GM04503 (cell line): ENCODE measurements at places on chromosomes 2 and 18.

DNA sequence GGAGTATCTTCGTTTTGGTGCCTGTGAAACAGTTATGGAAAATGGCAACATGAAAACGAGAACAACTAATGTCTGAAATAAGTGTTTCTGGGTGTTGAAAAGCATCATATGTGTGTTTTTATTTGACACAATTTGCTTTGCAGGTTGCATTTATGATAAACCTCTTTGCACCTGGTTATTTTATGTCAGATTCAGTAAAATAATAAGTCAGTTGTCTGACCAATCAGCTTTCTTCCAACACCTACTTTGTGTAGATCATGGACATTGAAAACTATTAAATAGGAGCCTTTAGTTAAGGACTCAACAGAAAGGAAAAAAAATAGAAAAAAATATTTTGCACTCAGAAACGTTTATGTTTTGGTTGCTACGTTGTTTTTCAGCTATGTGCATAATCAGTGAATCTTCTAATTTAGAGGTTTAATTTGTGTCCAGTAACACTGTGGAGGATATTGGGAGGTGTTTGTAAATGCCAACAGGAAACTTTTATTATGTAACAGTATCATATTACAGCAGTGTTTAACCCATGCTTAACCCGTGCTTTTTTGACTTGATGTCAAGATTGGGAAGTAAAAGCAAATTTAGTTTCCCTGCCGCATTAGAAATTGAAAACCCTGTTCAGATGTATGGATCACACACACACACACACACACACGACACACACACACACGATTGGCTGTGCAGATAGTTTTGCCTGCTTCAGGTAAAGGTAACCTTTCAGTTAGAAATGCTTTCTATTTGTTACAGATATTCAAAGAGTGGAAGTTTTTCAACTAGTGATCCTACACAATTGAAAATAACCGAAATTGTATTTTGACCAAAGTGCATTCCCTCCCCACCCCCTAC, 2.6 kb downstream of the PKP4 start:
- DNase-seq, result no peak

DNA sequence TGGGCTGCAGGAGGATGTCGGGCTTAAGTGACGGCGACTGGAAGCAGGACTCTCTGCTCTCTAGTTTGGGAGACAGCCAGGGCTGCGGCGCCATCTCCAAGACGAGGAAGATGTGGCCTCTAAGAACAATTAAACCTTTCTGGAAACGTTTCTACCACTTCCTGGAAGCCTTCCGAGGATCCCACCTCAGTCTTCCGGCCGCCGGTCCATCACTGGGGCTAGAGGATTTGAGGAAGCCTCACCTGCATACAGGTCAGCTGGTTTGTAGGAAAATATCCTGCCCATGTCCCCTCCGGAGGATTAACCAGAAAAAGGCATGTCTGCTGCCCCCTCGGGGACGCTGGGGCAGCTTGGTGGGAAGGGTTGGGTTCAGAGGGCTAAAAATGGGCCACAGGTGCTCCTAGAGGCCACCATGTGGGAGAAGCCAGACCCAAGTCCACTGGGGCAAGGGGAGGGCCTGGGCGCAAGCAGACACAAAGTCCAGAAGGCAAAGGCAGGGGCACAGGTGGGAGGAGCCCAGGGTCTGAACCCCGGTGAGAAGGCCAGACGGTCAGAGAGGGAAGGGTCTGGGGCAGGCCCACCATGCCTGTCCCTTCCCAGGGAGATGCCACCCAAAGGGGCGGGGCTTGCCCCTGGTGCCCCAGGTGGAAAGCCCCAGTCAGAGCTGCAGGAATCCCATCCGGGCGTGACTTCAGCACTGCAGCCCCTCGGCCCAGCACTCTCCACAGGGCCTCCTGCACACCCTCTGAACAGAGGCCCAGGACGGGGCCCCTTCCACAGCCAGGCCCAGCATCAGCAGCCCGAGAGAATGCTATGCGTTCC, 82.2 kb upstream of the ID2 start:
- no peak for DNase-seq

GRCh38 chr2:11967946-11968465, 221.6 kb downstream of the LPIN1 start:
- DNase-seq, result peak; percentile 18

DNA sequence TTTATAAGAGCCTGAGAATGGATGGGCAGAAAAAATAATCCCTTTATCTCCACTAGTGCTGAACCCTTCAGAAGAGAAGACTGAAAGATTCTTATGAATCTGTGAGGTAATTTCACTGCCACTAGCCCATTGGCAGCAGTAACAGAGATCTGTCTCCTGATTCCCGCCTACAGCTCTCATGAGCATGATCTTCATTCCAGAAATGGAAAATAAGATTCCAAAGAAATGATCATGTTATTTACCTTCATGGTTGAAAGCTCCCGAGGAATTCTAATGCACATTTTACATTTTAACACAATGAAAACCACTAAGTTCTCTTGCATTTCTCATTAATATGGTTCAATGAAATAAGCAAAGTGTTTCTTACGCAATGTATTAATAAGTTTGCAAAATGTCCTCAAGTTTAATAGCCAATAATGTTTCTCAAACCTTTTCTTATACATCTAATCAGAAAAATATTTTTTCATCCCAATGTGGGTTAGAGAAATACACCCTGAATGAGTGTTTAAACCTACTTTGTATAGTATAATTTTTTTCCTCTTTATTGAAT, 905.6 kb downstream of the TMEM182 start:
- no peak for DNase-seq

DNA sequence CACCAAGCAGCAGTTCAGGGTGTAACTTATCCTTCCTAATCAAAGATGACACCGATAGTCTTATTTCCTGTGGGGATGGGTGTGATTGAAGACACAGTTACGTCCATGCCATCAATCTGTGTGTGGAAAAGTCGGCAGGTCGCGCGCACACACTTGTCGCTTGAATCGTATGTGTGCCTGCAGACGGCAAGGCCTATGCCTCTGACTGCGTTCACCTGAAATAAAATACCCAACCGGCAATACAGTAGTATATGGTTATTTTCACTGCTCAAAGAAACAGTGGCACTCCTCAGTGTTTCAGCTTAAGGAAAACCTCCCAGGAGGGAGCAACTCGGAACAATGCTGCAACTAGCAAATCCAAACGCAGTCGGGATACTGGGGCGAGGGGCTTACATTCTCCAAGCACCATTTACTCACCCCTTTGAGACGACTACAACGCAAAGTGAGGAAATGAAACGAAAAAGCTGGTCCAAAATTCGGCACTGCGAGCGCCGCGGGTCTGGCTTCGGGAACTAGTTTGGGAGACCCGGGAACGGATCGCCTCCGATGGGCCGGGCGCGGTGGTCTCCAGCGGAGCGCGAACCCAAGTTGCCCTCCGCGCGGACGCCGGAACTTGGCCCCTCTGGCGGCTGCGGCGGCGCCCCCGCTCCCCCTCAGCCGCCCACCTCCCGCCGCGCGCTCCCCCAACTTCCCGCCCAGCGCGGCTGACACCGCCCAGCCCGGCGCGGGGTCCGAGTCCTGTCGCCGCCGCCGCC, 675 bp downstream of the PRKD3 start:
- DNase-seq, result no peak

GRCh38 chr2:111944531-111945210, 46.3 kb downstream of the MERTK start:
- DNase-seq, result no peak

DNA sequence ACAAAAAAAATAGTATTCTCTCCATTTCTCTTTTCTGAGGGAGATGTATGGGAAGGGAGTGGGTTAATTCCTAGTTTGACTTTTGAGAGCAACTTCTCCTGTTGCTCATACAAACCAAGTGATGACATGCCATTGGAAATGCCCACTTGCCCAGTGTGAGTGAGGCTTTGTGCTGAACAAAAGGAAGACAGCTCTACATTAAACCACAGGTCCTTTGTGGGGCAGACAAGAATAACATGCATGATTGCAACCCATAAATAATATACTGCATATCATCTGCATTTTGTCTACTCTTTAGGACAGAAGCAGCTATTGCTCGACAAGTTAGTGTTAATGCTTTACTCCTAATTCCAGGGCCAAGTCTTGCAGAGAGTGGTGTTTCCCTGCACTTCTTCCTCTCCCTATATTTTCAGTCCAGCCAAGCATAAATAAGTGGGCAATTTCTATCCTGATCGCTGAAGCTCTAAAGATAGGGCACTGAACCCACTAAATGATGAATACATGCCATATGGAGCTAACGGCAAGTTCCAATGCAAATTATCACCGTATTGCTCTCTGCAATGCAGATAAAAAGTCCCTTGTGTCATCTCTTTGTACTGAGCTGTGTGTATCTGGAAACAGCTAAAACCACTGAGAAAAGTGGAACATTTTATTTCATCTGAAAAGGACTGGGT, 19.4 kb upstream of the EHBP1 start:
- no peak for DNase-seq

DNA sequence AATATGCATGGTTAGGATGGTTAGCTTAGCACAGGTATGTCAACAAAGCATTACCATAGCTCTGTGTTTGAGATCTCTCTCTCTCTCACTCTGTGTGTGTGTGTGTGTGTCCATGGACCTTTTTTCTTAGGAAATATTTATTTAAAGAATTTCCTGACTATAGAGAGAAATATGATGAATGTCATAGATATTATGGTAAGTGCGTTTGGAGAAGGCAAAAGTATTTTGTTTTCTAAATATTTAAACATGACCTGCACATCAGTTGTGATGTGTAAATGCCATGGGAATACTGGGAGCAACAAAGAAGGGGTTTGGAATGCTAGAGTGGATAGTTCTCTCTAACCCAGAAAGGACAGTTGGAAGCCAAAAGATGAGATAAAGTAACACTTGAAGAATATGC, 3.9 kb upstream of the TMEM178A start:
- no peak for DNase-seq

GRCh38 chr2:29923110-29923721, 1.8 kb upstream of the ALK start:
- DNase-seq, result peak; percentile 12

DNA sequence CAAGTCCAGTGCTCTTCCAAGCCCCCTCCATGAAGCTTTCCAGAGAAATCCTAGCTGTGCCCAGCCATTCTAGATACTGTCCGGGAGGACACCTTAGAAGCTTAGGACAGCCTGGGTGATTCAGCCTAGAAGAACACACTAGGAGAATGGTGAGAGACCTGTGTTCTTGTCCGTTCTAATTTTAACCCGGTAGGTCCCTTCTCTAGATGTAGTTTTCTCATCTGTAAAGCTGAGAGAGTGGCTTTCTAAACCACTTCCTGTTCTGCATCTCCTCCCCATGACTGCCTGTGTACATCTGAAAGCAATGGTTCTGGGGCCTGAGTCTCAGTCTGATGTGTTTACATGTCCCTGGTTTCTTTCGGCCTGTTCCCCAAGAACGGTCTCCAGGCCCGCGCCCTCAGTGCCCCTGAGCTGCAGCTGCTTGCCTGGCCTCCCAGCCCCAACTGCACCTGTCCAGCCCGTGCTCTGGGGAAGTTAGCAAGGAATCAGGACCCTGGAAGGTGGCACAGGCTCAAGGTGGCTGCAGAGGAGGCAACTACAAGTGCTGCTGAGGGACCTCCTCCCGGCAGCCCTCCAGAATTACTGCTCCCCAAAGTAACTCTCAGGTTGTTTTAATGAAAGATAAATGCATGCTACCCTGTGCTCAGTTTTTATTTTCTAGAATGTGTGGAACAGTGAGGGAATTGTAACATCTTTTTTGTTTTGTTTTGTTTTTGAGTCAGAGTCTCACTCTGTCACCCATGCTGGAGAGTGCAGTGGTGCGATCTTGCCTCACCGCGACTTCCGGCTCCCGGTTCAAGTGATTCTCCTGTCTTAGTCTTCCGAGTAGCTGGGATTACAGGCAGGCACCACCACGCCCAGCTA, 105.9 kb downstream of the LBH start:
- no peak for DNase-seq

DNA sequence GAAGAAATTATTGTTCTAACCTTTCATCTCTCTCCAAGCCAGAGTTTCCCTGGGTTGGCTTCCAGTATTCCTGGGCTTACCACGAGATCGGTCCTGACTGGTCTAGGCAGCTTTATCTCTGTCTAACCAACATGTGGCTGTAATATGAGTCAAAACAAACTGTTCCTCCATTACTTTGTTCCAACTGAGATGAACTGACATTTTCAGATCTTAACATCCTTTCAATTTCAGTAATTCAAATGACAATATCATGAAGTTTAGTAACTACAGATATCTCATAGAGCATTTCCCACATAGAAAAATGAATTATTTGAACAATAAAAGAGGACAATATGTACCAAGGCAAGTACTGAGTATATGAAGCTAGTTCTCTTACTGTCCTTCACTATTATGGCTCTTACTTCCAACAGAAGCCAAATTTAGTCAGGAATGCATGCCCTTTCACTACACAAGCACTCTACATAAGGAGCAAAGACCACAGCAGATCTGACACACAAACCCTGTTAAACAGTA, 15.5 kb downstream of the SLC25A12 start:
- no peak for DNase-seq

GRCh38 chr2:54958717-54959371, 91.4 kb downstream of the RTN4 start:
- DNase-seq, result no peak

DNA sequence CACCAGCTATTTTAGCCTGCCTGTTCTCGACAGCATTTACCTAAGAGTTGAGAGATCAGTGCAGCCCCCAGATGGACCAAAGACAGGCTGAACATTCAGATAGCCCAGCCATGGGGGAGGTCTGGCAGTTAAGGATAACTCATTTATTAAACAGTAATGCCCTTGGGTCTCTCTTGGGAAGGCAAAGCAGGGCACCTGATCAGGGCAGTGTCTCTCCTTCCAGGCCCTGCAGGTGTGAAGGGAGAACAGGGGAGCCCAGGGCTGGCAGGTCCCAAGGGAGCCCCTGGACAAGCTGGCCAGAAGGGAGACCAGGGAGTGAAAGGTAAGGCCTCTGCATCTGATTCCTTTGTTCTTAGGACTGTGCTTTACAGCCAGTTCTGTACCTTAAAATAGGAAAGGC, 49.6 kb downstream of the MARCO start:
- DNase-seq, result no peak

DNA sequence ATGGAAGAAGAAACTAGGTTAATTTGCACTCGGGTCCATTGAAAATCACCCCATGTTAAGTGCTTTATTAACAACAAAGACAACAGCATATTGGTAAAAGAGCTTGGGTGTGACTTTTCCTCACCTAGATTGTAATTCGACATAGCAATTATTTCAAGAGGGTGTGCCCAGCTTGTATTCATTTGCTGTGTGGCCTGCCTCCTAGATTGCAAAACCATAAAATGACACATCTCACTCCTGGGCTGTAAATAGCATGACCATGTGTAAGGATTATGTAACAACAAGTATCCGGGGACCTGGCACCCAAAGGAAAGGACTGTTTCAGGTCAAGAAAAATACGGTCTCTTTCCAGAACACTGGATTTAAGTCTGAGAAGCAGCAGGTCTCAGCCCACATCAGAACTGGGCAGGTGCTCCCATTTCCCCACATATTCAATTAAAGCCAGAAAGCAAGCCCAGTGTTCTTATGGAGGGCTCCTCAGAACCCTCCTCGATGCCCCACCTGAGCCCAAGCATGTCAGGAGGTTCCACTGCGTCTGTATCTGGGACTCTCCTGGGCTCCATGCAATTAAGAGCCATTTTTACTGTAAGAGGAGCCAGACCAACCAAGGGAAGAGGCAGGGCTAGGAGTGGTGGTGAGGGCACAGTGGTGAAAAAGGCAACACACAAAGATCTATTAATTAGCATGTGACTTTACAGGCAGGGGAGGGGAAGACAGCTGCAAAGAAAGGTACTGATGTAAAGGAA, 39.2 kb downstream of the MREG start:
- DNase-seq, result no peak
